Stimulated activated CD4-positive, alpha-beta T cell treated with anti-CD3 and anti-CD28 coated beads, Interleukin-12 subunit alpha, Interleukin-12 subunit beta, amount 100 ng/mL, for 24 hours (primary cell): ENCODE measurements at places on chromosomes 16 and 17.

DNA sequence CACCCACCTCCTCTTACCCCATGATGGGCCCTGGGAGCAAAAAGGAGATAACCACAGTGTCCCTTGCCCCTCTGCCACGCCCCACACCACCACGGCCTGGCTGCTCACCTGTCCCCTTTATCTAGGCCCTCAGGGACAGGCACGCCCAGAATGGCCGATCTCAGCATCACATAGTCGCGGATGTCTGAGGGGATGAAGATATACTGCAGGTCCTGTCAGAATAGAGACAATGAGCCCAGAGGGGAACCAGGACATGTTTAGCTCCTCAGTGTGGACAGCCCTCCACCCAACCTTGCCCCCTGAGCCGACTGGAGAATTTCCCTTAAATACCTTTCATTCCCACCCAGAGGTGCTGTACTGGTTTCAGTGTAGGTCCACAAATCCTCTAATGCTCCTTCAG, 15.2 kb downstream of the ST6GALNAC2 start:
- no peak for DNase-seq

GRCh38 chr16:81597079-81597658, 152.6 kb downstream of the CMIP start:
- DNase-seq: no peak

DNA sequence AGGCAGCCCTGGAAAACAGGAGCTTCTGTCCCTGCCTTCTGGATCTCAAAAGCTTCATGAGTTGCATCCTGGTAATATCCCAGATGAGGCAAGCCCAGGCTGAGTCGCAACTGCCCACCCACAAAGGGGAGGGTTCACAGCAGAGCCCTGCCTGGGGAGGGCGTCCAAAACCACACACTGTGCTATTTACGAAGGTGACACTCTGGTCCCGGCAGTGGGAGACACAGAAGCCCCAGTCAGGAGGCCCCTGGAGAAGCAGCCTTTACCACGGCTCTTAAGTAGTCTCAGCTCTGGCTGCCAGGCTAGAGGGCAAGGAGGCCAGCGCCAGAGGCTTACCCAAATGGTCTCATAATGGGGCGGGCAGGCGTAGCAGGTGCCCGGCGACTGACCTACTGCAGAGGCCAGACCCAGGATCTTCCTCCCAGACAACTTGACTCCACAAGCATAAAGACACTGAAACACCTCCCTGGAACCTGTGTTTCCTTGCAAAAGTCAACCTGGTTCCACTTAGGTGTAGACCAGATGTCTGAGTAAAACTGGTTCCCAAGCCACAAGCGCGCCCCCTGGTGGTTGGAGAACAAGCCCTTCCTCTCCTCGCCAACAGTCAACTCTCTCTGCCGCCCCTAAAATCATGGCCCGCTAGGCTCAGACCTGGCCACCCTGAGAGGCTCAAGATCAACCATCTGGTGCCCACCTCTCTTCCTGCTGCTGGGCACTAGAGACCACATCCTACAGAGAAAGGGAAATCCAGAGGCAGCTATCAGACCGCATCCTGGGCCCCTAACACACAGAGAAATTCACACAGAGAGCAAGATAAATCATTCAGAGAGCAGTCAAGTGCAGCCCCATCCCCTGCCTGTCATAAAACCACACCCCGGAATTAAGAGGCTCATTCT, 5.2 kb downstream of the AXIN2 start:
- peak; percentile 93 for DNase-seq

GRCh38 chr16:56584276-56584675, 5.1 kb upstream of the MT3 start:
- no peak for DNase-seq

GRCh38 chr17:80071116-80071841, 30.1 kb upstream of the GAA start:
- DNase-seq: no peak
